AG20443 (cell line): ENCODE measurements at places on chromosomes 6 and 20.

DNA sequence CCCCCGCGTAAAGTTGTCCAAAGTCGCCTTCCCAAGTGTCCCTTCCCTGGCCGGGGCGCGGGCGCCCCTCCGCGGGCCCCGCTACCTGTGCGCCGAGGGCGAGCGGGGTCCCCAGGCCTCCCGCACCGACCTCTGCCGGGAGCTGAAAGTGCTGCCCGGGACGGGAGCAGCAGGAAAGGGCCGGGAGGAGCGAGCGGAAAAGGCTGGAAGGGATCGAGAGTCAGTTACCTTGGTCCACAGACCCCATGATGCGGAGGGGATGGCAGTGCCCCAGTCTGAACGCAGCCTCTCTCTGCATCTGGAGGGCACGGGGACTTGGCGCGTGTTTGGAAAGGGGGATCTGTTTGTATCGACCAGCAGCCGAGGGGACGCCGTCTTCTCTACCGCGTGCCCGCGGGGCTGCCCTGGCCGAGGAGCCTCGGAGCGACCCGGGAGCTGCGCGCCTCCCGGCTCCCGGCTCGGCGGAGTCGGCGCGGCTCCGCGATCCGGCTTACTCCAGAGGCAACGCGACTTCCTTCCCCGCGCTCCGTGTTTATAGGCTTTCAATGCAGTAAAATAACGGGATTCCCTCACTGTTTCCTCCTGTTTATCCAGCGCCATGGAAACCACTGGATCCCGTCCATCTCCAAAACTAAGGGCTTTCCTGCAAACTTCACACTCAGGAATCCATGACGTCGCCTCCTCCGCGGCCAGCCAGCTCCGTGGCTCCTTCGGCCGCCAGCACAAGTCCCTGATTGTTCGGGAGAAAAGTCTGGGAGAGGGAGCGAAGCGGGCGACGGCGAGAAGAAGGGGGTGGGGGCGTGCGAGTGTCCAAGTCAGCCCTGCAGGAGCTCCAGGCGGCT, 20.0 kb upstream of the NFATC2 start:
- DNase-seq: peak; percentile 88

DNA sequence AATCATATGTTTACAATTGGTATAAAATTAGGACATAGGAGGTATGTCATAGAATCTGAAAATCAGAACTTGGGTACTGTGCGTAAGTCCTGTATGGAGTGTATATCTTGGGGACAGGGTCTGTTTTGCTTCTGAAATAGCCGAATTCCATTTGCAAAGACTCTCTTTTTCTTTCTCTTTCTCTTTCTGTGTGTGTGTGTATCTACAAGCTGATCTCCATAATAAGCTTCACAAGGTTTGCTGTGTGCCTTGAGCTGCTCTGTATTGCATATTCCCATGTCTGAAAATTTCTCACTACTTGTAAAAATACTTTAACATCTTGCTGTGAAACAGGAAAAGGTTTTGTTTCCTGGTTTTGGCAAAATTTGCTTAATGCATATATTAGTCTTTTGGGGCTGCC, 29.5 kb downstream of the STX11 start:
- no peak for DNase-seq

GRCh38 chr6:5506597-5506996, 245.3 kb downstream of the FARS2 start:
- DNase-seq: no peak

- no peak for DNase-seq
Measured at GRCh38 chr20:1119128-1119505, 715 bp downstream of the PSMF1 start.

DNA sequence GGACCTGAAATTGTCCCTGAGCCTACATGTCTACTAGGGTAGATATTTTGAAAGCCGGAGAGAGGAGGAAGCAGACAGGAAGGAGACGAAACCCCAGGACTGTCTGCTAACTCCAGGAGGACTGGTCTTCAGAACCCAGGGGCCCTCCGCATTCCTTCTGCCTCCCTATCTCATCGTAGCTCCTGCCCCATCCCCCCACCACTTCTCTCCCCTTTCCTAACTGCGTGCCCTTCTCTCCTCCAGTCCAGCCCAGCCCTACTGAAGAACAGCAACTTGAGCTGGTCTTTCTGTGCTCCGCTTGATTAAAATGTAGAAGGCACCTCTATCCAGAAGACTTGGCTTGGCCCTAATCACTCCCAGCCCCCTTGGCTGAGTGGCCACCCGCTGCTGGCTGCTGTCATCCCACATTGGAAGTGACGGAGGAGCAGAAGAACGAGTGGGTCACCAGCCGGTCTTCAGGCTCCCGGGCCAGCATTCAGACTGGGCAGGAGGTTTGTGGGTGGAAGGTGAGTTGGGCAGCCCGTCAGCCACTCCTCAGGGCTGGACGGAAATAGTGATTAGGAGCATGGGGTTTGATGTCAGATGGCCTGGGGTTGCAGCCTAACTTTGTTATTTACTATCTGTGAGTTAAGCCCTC, 28.8 kb upstream of the ANGPT4 start:
- no peak for DNase-seq

GRCh38 chr6:89930789-89931188, 36.5 kb downstream of the GJA10 start:
- DNase-seq: no peak

- DNase-seq: no peak
Measured at GRCh38 chr6:143158113-143158581, 97.5 kb downstream of the AIG1 start.

DNA sequence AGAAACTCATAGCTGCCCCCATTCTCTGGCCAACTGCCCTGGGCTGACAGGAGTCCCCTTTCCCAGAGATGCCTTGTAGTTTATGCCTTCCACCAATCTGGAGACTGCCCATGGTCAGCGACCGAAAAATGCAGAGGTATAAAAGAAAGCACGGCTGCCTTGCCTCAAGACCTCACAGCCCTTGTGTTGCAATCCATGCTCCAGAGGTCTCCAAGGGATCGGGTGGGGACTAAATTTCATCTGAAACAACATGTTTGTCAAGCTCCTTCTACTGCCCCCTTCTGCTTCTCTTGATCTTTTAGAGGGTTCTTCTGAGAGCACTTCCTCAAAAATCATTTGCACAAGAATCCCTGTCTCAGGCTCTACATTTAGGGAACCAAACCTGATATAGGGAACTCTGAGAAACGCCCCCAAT, 128.8 kb downstream of the PLCB1 start:
- DNase-seq: no peak

- peak; percentile 67 for DNase-seq
Measured at GRCh38 chr6:16322666-16323312, 84.4 kb downstream of the GMPR start.

DNA sequence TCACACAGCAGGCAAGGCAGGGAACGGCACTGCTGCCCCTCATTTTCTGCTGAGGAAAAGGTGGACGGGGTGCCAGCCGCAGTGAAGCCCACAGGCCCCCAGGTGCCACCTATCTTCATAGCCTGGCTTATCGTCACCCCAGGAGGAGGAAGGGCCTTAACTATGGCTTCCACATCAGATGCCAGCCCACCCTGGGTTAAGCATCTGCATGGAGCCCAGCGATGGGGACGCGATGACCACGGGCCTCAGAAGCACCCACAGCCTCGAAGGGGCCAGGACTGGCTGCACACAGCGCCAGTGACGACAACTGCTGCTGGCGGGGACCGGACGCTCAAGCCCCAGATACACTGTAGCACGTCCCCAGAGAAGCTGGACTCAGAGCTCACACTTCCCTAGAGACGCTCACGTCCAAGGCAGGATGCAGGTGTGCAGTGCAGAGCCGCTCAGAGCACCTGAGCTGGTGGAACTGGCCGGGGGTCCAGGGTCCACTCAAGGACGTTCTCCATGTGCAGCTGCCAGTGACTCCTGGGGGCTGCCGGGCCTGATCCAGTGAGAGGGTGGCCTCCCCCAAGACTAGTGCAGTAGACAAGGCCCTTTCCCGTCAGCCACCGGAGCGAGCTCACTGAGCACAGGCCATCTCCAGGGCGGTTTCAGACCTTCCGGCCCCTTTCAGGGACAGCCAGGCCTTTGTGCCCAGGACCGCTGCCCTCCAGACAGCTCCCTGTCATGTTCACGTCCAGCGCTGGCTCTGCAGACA, 83.0 kb downstream of the YTHDF1 start:
- no peak for DNase-seq

DNA sequence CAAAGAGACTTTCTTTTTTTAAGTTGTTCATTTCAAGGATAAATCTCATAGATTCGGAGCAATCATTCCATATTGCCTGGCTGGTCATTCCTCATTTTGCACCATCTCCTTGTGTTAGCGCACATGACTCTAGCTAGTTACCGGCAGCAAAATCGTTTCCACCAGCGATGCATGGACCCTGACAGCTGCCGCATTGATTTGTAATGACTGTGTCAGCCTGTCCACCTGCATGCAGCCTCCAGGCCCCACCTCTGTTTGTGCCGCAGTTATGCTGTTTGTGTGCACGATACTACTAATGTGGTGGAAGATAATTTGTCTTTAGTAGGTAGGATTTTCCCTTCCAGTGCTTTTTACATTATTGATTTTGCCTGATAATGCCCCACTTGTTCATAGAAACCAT, 164.0 kb downstream of the TBC1D7 start:
- no peak for DNase-seq

- no peak for DNase-seq
Measured at GRCh38 chr20:55472704-55473103, 532.6 kb downstream of the CBLN4 start.

DNA sequence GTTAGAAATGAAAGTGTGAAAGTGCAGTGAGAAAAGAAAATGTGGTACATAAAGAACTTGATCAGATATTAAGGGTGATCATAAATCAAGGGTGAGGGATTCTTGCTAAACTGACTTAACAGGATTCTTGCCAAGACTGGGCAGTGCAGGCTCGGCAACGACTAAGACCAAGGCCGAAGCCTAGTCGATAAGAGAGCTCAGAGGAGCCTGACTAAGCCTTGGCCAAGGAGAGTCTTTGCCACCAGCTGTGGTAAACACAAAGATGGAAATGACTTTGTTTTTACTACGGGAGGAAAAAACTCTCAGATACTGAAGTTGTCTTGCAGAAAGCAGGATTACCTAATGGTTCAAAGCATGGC, 196.6 kb downstream of the LY86 start:
- DNase-seq: no peak
